Lung microvascular endothelial cell (primary cell): ENCODE measurements at places on chromosomes 4 and X. TPM values are rescaled to one million over a fixed set of nuclear protein-coding genes. Genes with fewer than 3 reads are reported as not detected.

ANOS1 gene
- total RNA-seq = 0.22 and 0.60 TPM in 2 replicates

HTATSF1 gene
- total RNA-seq = 18.5 and 22.6 TPM in 2 replicates

HSD17B13 gene
- under 0.01 TPM in 2 replicates for total RNA-seq

SYTL5 gene
- total RNA-seq = under 0.01 TPM in 1 of 2 replicates, not detected in the other

RBM47 gene
- under 0.01 TPM in 1 of 2 replicates, not detected in the other for total RNA-seq

RENBP gene
- total RNA-seq = 13.9 and 35.9 TPM in 2 replicates

UGT2B7 gene
- not detected in 2 replicates for total RNA-seq

IL3RA gene
- total RNA-seq = 15.5 and 19.6 TPM in 2 replicates

XG gene
- total RNA-seq = 0.22 TPM in 1 of 2 replicates, not detected in the other

RGN gene
- total RNA-seq = 0.20 and 0.65 TPM in 2 replicates

MYL5 gene
- 8.3 and 18.3 TPM in 2 replicates for total RNA-seq

ARHGAP6 gene
- under 0.01 and 0.22 TPM in 2 replicates for total RNA-seq

MFSD8 gene
- 12.0 and 16.1 TPM in 2 replicates for total RNA-seq

CCKAR gene
- total RNA-seq = not detected in 2 replicates

IL9R gene
- not detected in 2 replicates for total RNA-seq

NIPAL1 gene
- total RNA-seq = under 0.01 and 0.20 TPM in 2 replicates

NRK gene
- total RNA-seq = under 0.01 and 0.20 TPM in 2 replicates
